ENCODE measurements at places on chromosomes 11 and 22.

DNA sequence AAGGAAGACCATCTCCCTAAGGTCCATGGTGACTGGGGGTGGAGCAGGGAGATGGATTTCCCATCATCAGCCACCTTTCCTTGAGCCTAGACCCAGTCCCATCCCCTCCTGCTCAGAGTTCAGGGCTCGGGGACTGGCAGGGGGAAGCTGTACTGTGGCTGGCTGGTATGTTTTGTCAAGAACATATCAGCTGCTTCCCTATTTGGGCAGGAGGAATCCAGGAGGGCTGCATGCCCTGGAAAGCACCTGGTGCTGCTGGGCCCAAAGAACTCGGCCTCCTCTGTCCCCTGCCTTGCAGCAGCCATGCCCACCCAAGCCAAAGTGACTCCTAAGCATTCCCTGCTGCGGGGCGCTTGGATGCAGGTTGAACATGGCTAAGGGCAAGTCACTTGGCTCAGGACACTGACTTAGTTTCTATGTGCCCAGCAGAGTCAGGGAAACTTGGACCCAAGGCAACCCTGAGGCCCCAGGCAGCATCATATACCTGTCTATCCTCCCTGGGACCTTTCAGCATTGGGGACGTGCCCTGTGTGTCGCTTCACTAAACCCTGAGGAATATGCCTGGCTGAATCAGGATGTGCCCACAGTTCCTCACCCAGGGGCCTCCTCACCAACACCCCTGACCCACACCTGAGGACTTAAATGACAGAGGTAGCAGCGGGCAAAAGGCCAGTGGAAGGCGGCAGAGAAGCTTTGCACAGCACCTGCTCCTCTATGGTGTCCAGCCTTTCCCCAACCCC, 43.1 kb downstream of the BUD13 start:
- no peak for DNase-seq

DNA sequence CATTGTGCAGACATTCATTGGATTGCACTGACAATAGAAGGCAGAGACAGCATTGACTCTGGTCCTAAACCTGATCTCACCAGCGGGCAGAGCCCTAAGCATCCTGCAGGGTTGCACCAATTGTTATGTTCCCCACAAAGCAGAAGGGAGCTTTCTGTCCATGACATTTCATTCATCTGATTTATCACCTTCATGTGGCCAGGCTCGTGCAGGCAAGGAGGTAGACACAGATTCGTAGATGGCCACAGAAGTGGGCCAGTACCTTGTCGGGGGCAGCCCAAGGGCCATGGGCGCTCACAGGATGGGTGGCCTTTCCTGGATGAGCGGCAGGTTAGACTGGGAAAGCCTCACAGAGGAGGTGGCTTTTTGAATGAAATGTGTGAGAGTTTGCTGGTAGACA, 2.9 kb downstream of the TSKU start:
- DNase-seq = no peak

GRCh38 chr22:45574069-45574703, 71.5 kb downstream of the FBLN1 start:
- DNase-seq = no peak

GRCh38 chr11:106695506-106695905, 322.8 kb downstream of the GUCY1A2 start:
- no peak for DNase-seq

GRCh38 chr11:63240791-63241379, 2.5 kb downstream of the SLC22A25 start:
- DNase-seq = no peak

GRCh38 chr11:134385171-134385570, 26.9 kb downstream of the B3GAT1 start:
- DNase-seq = no peak

DNA sequence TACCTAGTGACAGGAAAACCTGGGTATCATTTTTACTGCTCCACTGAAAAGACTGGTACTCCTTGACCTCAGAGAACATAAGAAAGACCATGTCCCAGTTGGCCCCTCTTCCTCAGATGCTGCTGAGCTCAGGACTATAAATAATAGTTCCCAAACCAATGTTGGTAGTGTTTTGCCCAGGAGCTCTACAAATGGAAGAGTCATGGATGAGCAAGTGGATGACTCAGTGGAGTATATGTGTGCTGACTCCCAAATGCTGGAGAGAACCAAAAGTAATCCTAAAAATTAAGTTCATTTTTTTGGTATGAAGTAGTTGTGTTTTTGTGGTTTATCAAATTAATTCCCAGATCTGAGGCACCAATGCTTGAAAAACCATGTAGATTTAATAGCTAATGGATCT, 482.0 kb downstream of the KCNA4 start:
- DNase-seq = no peak

DNA sequence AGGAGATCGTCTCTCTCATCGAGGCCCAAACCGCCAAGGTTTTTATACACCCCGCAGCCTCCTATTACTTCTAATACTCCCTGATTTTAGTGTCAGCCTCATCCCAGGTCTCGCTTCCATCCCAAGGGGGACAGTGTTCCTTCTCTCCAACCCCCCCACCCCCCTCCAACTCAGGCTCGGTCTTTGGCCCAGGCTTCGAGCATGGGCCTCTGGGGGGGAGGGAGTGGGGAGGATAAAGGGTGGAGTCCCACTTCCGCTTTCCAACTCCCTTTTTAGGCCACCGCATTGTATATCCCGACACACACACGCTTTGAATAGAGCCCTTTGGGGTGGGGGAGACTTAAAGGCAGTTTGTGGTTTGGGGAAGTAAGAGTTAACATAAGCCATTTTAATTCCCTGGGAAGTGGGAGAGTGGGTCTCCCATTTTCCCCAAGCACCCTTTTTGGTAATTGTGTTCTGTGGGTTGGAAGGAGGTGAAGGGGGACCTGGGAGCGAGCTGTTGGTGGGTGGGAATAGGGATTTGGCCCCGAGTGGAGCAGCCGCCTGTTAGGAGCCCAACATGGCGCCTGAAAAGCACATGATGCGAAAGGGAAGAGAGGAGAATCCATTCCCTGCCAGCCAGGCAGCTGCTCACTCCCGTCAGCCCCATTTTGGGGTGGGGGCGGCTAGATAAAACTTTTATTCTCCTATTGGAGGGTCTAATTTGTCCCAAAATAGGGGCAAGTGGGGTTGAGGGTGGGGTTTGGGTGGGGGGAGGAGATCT, 844 bp downstream of the PCF11 start:
- DNase-seq = peak; percentile 82

Data from femur (tissue), 1 donor.